ENCODE measurements at places on chromosomes 3 and 15.

- no peaks in the 10 kb centered on the region for H3K36me3 ChIP-seq
- H3K4me3 ChIP-seq, result no peak overlapping the region
- DNase-seq, result no peak
- H3K27me3 ChIP-seq, result no peaks in the 10 kb centered on the region
These were observed 225.9 kb downstream of the GREM1 start for GRCh38 chr15:32943711-32944110.

- no peaks in the 10 kb centered on the region for H3K36me3 ChIP-seq
- no peak for DNase-seq
- peaks cover 3% of the 10 kb centered on the region for H3K4me1 ChIP-seq
- H3K27me3 ChIP-seq, result no peaks in the 10 kb centered on the region
These were observed 49.8 kb downstream of the BDH1 start for GRCh38 chr3:197505796-197506548.

DNA sequence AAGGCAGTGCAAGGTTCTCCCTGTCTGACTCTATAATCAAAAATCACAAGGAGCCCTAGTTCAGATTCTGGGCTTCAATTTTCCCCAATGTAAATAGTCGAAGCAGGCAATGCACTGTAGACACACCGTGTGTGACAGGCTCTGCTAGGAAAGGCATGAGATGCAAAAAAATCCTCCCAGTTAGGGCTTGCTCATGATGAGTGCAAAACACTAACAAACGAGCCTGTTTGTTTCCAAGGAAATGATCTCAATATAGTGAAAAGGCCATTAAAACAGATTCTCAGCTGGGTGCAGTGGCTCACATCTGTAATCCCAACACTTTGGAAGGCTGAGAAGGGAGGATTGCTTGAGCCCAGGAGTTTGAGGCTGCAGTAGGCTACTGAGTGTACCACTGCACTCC lies 55.7 kb downstream of the UMPS start:
- H3K4me3 ChIP-seq, result no peak overlapping the region
- H3K4me1 ChIP-seq, result peaks cover 13% of the 10 kb centered on the region
- H3K36me3 ChIP-seq, result peaks cover 20% of the 10 kb centered on the region

- no peaks in the 10 kb centered on the region for H3K4me1 ChIP-seq
- peaks cover 41% of the 10 kb centered on the region for H3K36me3 ChIP-seq
- H3K4me3 ChIP-seq, result no peak overlapping the region
- H3K27ac ChIP-seq, result no peak overlapping the region
- no peaks in the 10 kb centered on the region for H3K27me3 ChIP-seq
- no peak for DNase-seq
These were observed 43.3 kb downstream of the ADPGK start for GRCh38 chr15:72740219-72740618.

DNA sequence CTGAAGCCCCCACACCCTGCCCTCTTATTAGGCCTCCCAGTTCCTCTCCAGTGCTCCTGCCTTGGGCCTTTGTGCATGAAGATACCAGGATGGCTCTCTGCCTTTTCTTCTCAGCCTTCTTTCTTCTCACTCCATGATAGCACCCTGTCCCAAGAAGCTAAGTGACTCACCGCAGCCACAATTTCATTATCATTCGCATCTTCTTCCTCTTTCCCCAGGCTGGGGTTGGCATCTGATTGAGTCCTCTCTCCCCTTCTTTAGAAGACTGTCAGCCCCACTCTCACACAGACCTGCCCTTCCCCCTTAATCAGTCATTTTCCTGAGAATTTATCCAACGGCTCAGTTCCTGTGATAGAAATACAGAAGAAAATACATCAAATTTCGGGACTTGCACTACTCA lies 102.0 kb downstream of the STAC start:
- H3K4me3 ChIP-seq, result no peak overlapping the region
- no peak for DNase-seq
- no peaks in the 10 kb centered on the region for H3K4me1 ChIP-seq
- H3K27me3 ChIP-seq, result no peaks in the 10 kb centered on the region
- no peak overlapping the region for H3K27ac ChIP-seq

DNA sequence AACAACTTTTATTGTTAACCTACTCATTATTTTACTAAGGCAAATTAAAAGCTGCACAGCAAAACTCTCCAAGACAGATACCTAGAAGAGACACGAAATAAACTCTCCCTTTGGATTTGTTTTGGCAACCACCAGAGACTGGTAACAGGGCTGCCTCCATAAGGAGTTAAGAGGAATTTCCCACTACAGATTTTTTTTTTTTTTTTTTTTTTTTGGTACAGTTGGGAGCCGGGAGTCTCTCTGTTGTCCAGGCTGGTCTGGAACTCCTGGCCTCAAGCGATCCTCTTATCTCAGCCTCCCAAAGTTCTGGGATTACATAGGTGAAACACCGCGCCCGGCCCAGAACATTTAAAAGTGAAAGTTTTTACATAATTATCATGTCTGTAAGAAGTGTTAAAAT lies 73.6 kb upstream of the VGLL4 start:
- no peak overlapping the region for H3K27ac ChIP-seq
- H3K36me3 ChIP-seq, result no peaks in the 10 kb centered on the region
- no peak overlapping the region for H3K4me3 ChIP-seq
- H3K27me3 ChIP-seq, result no peaks in the 10 kb centered on the region
- H3K4me1 ChIP-seq, result peaks cover 11% of the 10 kb centered on the region
- no peak for DNase-seq

All from large intestine (tissue), 12 donors.